Tibial nerve (tissue), 4 donors: ENCODE measurements at places on chromosomes 12 and 14. TPM values are rescaled to one million over a fixed set of nuclear protein-coding genes. Genes with fewer than 3 reads are reported as not detected.
A peak's percentile ranks its signal among the peaks of the same experiment; 100 is the strongest.

Gene MYG1
- total RNA-seq: 49.2 TPM

Gene CCDC38
- not detected for total RNA-seq

Gene GPRC5A
- total RNA-seq: 6.5 TPM

DNA sequence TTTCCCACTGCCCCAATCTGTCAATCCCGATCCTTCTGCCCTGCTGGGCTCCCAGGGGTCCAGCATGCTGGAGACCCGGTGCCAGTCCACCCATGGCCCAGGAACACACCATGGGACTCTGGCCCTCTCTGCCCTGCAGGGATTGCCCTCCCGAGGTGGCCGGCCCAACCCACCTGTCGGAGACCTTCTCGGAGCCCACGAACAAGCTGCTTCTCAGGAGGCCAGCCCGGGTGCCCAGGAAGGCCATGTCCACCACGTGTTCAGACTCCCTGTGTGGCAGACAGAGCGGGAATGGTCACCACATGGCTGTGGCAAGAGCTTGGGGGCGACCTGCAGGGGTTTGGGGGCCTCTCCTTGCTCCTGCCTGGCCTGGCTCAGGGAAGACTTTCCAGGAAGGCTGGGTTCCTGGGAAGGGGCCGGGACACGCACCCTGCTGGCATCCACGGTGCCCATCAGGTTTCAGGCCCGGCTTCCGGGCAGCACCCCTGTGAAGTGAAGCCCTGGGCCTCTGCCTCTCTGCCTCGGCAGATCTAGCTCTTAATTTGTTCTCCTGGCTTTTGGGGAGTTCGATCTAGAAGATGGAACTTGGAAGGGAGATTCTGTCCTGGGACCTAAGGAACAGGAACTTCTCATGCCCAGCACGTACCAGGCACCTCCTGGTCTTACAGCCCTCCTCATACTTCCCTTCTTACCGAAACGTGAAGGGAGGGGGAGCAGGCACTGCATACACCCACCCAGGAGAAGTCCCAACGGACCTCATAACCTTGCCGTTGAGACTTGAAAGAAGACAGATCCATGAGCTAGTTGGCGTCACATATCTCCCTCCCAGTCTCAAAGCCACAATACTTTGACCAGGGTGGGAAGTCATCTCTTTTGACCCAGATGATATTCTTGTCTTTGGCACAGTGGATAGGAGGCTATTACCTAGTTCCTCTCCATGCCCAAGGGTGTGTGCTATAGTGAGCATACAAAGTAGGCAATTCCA lies 26.3 kb downstream of the LRTM2 start:
- no peaks in the 10 kb centered on the region for H3K36me3 ChIP-seq
- H3K4me3 ChIP-seq: no peak overlapping the region
- DNase-seq: peak; percentile 3
- H3K27ac ChIP-seq: no peak overlapping the region

GRCh38 chr12:116568203-116568602 lies 9.0 kb downstream of the MAP1LC3B2 start:
- H3K36me3 ChIP-seq: no peaks in the 10 kb centered on the region
- H3K4me3 ChIP-seq: no peak overlapping the region
- DNase-seq: no peak
- no peak overlapping the region for H3K27ac ChIP-seq
- no peaks in the 10 kb centered on the region for H3K27me3 ChIP-seq

DNA sequence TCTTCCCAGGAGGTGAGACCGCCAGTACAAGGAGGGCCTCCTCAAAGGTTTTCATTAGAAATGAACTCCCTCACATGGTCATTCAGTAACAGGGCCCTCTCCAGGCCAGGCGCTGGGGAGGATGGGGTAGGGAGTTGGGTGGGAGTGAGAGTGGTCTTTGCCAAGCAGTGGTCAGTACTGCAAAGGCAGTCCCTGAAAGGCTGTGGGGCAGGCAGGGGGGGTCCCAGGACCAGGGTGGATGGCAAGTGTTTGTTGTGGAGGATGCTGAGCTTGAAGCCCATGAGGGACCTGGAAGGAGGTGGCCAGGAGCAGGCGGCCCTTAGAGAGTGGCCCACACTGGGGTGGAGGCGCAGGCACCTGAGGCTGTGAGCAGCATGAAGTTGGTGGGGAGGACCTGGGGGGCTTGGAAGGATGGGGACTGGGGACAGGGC lies 26.1 kb downstream of the CEP170B start:
- H3K27ac ChIP-seq: no peak overlapping the region
- H3K36me3 ChIP-seq: peaks cover 46% of the 10 kb centered on the region
- no peaks in the 10 kb centered on the region for H3K27me3 ChIP-seq
- no peaks in the 10 kb centered on the region for H3K4me1 ChIP-seq
- no peak overlapping the region for H3K4me3 ChIP-seq

- no peak for DNase-seq
- no peaks in the 10 kb centered on the region for H3K4me1 ChIP-seq
- no peak overlapping the region for H3K27ac ChIP-seq
- H3K27me3 ChIP-seq: no peaks in the 10 kb centered on the region
- no peak overlapping the region for H3K4me3 ChIP-seq
- no peaks in the 10 kb centered on the region for H3K36me3 ChIP-seq
Measured at GRCh38 chr12:107610021-107610859, 75.4 kb upstream of the PWP1 start.

- H3K36me3 ChIP-seq: peaks cover 34% of the 10 kb centered on the region
- no peak for DNase-seq
- no peak overlapping the region for H3K4me3 ChIP-seq
- H3K4me1 ChIP-seq: peaks cover 15% of the 10 kb centered on the region
- no peaks in the 10 kb centered on the region for H3K27me3 ChIP-seq
Measured at GRCh38 chr12:116735951-116736599, 1.8 kb downstream of the SPRING1 start.

GRCh38 chr12:52247622-52248540 lies 14.8 kb downstream of the KRT7 start:
- H3K4me3 ChIP-seq: no peak overlapping the region
- H3K36me3 ChIP-seq: no peaks in the 10 kb centered on the region
- H3K4me1 ChIP-seq: peaks cover 13% of the 10 kb centered on the region
- H3K27ac ChIP-seq: no peak overlapping the region
- DNase-seq: no peak

DNA sequence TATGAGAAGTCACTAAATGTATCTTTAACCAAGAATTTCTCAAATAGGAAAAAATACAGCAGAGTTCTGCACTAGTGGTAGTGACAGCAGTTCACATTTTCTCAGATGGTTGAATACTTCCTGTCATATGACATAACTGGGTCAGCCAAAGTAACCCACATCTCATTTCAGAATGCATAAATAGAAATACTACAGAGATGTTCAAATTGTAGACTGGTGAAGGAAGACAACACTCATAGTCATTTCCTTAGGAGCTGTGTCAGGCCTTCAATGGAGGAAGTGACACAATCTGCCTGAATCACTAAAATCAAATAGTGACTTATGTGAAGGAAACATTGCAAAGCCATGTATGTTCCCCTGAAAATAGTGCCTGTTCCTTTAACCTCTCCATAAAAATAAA lies 32.4 kb downstream of the FERMT2 start:
- no peaks in the 10 kb centered on the region for H3K27me3 ChIP-seq
- no peaks in the 10 kb centered on the region for H3K36me3 ChIP-seq
- peak overlapping the region; percentile 56 for H3K27ac ChIP-seq
- DNase-seq: no peak

- no peaks in the 10 kb centered on the region for H3K36me3 ChIP-seq
- DNase-seq: no peak
- H3K27ac ChIP-seq: peak overlapping the region; percentile 95
- no peaks in the 10 kb centered on the region for H3K27me3 ChIP-seq
- no peak overlapping the region for H3K4me3 ChIP-seq
- H3K4me1 ChIP-seq: peaks cover 67% of the 10 kb centered on the region
Measured at GRCh38 chr14:93033084-93033982, 82.4 kb downstream of the ITPK1 start.

DNA sequence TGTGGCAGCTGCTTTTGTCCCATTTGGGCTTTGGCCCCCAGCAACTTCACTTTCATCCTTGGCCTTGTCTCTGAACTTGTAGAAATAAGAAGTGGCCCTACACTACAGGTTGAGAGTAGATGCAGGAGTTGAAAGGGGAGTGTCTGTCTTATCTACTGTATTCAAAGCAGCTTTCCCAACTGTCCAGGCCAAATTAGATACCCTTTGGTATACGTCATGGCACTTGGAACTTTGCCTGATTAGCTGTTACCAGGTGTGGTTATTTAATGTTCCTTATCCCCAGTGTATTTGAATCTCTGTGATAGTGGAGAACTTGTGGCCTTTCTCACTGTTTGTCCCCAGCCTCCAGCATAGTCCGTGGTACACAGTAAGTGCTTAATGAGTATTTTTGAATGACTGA lies 33.5 kb downstream of the SUDS3 start:
- DNase-seq: no peak
- no peaks in the 10 kb centered on the region for H3K4me1 ChIP-seq
- H3K4me3 ChIP-seq: no peak overlapping the region
- H3K27me3 ChIP-seq: no peaks in the 10 kb centered on the region
- H3K36me3 ChIP-seq: peaks cover 90% of the 10 kb centered on the region

DNA sequence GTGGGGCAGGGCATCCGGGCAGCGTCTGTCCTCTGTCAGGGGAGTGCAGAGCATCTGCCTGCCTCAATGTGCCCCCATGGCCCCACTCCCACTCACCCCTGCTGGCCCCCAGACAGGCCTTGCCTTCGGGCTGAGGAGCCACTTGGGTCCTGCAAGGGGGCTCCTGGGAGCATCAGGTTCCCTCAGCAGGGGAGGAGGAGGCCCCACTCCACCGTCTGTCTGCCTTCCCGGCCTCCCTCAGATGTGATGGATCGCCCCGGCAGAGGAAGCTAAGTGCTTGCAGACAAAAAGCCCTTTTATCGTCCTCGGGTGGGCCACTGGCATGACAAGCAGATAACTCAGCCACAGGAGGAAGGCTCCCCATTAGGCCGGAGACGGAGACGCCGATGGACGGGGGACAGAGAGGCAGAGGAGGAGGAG lies 35.1 kb downstream of the NCOR2 start:
- H3K27me3 ChIP-seq: no peaks in the 10 kb centered on the region
- no peaks in the 10 kb centered on the region for H3K36me3 ChIP-seq

- H3K27ac ChIP-seq: peak overlapping the region; percentile 71
- no peak overlapping the region for H3K4me3 ChIP-seq
- H3K4me1 ChIP-seq: peaks cover 17% of the 10 kb centered on the region
- H3K27me3 ChIP-seq: no peaks in the 10 kb centered on the region
Measured at GRCh38 chr14:100222224-100223093, 16.5 kb upstream of the YY1 start.

DNA sequence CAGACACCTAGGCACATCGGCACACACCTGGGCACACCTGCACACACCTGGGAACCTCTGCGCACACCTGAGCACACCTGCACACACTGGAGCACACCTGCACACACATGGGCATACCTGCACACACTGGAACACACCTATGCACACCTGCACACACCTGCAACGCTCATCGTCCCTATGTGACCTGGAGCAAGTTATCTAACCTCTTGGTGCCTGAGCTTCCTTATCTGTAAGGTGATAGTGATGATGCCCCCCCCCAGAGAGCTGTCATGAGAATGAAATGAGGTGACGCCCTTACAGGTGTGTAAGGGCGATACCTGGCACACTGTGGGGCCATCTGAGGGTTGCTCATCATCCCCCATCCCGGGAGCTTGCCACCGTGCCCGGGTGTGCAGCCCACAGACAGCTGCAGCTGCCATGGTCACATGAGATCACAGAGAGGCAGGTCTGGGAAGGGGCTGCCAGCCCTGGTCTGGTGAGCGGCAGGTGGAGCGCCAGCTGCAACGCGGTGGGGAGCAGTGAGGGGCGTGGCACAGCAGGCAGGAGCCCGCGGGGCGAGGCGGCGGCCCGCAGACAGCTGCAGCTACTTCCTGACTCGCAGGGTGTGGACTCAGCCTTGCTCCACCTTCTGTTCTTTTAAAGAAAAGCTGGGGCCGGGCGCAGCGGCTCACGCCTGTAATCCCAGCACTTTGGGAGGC lies 59.9 kb upstream of the FBRSL1 start:
- no peaks in the 10 kb centered on the region for H3K4me1 ChIP-seq
- peaks cover 24% of the 10 kb centered on the region for H3K27me3 ChIP-seq
- DNase-seq: no peak
- no peak overlapping the region for H3K4me3 ChIP-seq
- H3K36me3 ChIP-seq: no peaks in the 10 kb centered on the region

DNA sequence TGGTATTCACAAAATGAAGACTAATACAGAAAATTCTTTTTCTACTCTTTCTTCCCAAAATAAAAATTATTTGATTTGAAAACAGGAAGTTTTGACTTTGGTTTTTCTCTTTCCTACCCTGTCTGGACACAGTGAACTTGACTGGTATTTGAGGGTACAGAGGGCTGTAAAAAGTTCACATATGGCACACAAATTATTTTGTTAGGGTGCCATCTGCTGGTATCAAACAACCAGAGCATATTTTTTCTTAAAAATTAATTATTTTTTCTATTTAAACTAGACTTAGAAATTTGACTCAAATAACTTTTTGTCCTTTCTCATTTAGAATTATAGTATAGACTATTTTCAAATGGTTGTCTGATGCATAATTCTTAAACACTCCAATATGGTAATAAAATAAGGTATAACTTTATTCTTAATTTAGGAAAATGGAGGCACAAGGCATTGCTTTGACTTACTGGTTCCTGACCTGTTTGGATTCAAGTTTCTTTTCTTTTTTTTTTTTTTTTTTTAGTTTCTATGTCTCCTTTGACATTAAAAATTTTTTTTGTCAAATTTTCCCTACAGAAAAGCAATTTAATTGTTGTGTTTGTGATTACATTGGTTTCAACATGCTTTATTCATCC lies 390.6 kb downstream of the PRKD1 start:
- DNase-seq: no peak
- no peaks in the 10 kb centered on the region for H3K36me3 ChIP-seq
- H3K27me3 ChIP-seq: no peaks in the 10 kb centered on the region
- no peak overlapping the region for H3K27ac ChIP-seq
- no peak overlapping the region for H3K4me3 ChIP-seq

GRCh38 chr14:76657404-76657803 lies 103.9 kb upstream of the VASH1 start:
- no peaks in the 10 kb centered on the region for H3K27me3 ChIP-seq
- H3K4me3 ChIP-seq: no peak overlapping the region
- no peak for DNase-seq
- no peaks in the 10 kb centered on the region for H3K4me1 ChIP-seq

GRCh38 chr14:101098177-101098576 lies 194.7 kb upstream of the RTL1 start:
- no peak overlapping the region for H3K27ac ChIP-seq
- no peaks in the 10 kb centered on the region for H3K27me3 ChIP-seq
- H3K4me1 ChIP-seq: no peaks in the 10 kb centered on the region
- no peak for DNase-seq
- H3K36me3 ChIP-seq: no peaks in the 10 kb centered on the region
- no peak overlapping the region for H3K4me3 ChIP-seq

- no peak overlapping the region for H3K27ac ChIP-seq
- H3K4me3 ChIP-seq: no peak overlapping the region
- peaks cover 35% of the 10 kb centered on the region for H3K4me1 ChIP-seq
- H3K27me3 ChIP-seq: no peaks in the 10 kb centered on the region
- no peaks in the 10 kb centered on the region for H3K36me3 ChIP-seq
Measured at GRCh38 chr14:68622856-68623255, 170.0 kb downstream of the ZFP36L1 start.

DNA sequence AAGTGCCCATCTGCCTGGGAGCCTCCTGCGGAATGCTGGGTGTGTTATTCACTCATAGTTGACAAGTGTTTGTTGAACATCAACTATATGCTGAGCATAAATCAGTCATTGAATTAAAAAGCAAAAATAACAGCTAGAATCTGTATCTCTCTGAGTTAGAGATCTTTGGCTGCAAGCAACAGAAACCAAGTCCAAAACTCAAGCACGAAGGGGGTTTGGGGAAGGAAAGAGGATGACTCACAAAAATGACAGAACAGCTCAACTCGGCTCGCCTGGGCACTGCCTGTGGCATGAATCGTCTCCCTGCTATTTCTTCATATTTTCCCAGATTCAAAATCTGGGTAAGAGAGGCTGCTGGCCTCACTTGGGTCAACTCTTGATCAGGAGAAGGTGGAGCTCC lies 72.6 kb upstream of the NCOR2 start:
- H3K27ac ChIP-seq: no peak overlapping the region
- H3K36me3 ChIP-seq: no peaks in the 10 kb centered on the region
- no peaks in the 10 kb centered on the region for H3K27me3 ChIP-seq
- H3K4me1 ChIP-seq: no peaks in the 10 kb centered on the region
- no peak for DNase-seq
